RWPE2 (cell line): ENCODE measurements at places on chromosomes 4 and X.

GRCh38 chr4:86035688-86036087 is 324.2 kb downstream of the MAPK10 start:
- DNase-seq, result no peak

DNA sequence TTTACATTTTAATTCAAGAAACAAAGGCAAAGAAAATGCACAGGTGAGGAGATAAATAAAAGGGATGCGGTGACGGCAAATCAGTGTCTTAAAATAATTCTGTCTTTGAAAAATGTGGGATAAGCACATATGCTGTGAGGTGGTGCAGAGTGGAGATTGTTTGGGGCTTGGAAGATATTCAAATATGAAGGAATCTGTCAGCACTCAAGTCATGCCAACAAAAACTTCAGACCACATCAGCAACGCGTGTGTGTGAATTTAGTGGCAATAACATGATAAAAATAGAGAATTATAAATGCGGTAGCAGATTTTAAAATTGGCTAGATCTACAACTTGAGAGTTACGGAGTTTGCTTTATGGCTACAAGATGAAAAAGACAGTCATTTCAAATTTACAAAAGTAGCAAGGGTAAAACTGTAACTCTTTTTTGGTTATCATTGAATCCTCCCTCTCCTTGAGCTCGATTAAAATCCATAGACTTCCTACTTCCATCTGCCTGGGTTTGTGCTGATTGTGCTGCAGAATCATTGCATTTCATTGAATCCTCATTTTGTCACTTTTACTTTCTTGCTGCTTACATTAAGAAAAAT is 71.5 kb upstream of the VCX2 start:
- DNase-seq, result no peak

DNA sequence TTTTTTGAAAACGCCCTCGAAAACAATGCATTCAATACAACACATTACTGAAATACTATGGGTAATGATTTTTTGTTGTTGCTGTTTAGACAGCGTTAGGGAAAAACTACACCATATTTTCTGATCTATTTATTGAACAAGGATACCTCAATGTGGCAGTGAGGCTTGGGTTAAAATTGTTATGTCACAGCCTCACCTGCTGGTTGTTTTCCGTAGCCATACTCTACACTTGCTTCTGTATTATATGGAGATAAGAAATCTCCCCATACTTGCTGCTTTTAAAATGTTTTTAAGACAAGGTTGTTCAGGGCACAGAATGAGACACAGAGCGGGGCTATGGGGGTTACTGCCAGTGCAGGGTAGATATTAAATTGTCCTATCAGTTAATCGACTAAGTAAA is 221.6 kb upstream of the FTHL17 start:
- DNase-seq, result no peak

DNA sequence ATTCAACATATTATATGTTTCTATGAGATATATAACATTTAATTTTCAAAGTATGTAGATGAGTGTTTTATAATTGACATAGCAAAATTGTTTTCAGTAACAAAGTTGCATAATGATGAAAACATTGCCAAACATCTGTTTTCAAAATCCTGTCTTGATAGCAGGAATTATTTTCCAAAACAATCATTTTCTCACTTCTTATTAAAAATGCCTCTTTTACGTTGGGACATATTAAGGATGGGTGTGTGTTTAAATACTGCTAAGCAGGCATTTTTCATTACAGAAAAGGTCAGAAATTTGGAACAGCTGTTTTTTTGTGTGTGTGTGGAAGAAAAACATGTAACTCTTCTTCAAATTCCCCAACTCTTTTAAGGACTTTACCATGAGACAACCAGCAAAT is 452.0 kb downstream of the SPRY1 start:
- DNase-seq, result no peak

GRCh38 chr4:108372681-108373080 is 203.9 kb upstream of the LEF1 start:
- DNase-seq, result no peak

GRCh38 chr4:189021831-189022230 is 882.6 kb downstream of the TRIML1 start:
- no peak for DNase-seq

- no peak for DNase-seq
Measured at GRCh38 chrX:9737363-9737762, 28.3 kb downstream of the GPR143 start.

DNA sequence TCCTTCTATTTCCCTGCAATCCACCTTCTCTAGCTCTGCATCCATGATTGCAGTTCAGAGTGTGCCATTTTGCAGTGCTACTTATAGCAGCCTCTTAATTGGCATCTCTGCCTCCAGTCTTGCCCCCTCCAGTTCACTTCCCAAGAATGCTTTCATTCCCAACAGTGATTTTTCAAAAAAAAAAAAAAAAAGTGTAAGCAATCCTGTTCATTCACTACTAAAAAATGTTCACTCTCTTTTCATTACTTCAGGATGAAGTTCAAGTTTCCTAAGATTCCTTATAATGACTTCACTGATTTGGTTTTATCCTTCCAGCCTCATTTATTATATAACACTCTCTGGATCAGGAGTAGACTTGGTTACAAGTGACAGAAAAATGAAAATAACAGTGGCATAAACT is 124.7 kb upstream of the LNX1 start:
- DNase-seq, result no peak

- DNase-seq, result no peak
Measured at GRCh38 chrX:142663330-142664095, 362.2 kb upstream of the SPANXN4 start.

DNA sequence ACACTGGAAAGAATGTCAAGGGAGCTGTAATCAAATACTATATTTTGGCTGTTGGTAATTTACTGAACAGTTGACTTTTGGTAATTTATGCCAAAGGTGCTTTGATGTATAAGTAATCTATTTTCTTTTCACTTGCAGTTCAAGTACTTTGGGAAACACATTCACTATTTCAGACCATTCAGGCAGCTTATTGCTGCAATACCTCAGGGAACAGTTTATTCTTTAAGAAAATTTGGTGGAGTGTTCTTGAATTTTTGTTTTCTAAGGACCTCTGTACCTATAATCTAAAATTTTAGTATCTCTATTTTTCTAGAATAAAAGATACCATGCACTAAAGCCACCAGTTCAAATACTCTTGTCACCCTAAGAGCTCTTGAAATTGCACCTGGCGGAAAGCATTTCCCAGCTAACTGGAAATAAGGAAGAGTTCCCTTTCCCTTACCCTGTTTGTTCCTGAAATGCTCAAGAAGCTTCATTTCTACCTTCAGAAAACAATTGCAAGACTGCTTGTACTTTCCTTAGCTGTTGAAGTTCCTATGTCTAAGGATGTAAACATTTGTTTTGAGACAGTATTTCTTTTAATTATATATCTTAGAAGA is 633.5 kb upstream of the FAT1 start:
- no peak for DNase-seq

- DNase-seq, result no peak
Measured at GRCh38 chr4:58825278-58825677, 1715.1 kb upstream of the IGFBP7 start.

- DNase-seq, result no peak
Measured at GRCh38 chr4:69116645-69117321, 20.5 kb downstream of the UGT2B7 start.

DNA sequence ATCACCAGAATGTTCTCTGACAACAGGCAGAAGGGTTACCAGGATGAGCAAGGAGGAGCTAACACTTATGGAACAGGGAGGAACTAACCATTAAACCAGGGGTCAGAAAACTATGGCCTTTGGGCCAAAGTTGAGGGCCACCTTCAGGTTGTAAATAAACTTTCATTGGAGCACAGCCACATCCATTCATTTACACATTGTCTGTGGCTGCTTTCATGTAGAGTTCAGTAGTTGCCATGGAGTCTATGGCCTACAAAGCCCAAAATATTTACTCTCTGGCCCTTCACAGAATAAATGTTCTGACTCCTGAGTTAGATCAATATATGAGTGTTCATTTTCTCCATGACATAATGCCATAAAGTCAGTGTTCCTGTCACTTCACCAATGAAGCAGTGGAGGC is 13.2 kb upstream of the HCCS start:
- DNase-seq, result no peak

DNA sequence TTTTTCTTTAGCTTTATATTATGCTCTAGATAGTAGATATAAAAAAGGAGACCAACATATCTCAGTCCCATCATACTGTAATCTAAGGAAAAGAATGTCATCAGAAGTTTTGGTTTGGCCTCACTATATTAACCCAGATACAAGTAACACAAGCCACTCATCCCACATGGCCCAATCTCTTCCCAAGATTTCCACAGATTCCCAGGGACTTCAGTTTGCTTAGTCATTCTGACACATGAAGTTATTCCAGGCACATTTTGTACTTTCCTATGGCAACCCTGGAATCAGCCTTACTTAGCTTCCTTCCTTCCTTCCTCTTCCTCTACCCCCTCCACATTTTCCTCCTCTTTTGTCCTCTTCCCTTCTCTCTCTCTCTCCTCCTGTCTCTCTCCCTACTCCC is 21.7 kb upstream of the DCLK2 start:
- DNase-seq, result no peak

DNA sequence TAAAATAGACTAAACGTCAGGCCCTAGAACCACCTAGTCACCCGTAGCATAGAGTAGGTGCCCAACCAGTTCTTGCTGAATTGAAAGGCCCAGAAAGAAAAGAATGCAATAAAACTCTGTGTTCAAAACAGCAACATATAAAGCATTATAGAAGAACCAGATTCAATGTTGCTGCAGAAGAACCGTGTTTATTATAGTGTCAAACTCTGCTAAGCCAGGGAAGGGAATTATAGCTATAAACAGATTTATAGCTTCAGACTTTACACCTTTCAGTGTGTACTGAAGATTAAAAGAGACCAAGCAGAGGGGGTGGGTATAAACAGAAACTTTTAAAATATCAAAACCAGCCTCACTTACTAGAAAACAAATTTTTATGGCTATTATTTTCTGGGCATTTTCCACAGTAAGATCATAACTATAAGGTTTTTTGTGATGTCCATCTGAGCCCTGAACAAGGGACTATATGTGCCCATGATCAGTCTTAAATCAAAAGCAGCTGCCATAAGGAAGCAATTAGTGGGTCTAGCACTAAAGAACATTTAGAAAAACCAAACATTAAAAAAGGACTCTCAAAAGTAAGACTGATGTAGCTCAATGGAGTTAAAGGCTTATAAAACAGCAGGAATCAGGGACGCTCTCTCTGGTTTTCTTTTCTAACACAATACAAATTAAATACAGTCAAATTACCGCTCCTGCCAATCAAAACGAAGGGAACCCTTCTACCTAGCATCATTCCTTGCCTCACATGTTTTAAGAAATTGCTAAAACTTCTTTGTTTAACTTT is 219.7 kb upstream of the ETNPPL start:
- DNase-seq, result no peak

DNA sequence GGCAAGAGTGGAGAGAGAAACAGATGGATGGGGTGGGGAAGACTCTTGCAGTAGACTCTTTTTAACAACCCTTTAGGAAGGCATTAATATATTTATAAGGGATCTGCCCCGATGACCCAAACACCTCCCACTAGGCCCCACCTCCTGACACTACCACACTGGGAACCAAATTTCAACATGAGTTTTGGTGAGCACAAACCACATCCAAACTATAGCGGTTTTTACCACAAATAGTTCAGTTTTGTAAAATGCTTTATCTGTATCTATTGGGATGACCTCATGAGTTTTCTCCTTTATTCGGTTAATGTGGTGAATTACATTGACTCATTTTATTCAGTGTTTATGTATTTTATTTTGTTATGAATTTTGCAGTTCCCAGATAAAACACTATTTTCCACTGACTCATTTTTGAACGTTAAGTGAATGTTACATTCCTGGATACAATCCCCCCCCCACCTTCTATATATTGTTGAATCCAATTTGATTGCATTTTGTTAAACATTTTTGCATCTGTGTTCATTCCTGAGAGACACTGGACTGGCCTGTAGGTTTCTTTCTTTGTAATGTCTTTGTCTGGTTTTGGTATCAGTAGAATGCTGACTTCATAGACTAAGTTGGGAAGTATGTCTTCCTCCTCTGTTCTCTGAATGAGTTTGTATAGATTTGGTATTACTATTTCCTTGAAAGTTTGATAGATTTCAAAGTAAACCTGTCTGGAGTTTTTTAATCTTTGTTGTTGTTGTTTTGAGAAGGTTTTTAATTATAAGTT is 13.9 kb upstream of the CPLX1 start:
- DNase-seq, result peak; percentile 2

- DNase-seq, result no peak
Measured at GRCh38 chr4:175048906-175049305, 130.7 kb downstream of the ADAM29 start.

DNA sequence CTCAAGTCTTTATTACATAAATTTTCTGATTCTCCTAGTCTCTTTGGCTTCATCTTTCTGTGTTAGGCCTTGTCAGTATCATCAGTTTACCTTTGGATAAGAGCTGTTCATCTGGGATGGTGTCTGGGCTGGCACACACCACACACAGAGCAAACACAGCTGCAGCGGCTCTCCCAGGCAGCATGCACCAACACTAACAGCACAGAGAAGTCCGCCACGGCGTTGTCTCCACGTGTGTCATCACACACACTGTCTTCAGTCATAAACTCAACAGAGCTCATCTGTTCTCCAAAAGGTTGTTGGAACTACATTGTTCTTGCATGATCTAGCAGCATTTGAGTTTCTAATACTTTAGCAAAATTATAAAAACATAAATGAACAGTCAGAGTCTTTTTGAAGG is 851.9 kb upstream of the FRG1 start:
- no peak for DNase-seq

GRCh38 chrX:20221902-20222301 is 44.8 kb downstream of the RPS6KA3 start:
- DNase-seq, result no peak

DNA sequence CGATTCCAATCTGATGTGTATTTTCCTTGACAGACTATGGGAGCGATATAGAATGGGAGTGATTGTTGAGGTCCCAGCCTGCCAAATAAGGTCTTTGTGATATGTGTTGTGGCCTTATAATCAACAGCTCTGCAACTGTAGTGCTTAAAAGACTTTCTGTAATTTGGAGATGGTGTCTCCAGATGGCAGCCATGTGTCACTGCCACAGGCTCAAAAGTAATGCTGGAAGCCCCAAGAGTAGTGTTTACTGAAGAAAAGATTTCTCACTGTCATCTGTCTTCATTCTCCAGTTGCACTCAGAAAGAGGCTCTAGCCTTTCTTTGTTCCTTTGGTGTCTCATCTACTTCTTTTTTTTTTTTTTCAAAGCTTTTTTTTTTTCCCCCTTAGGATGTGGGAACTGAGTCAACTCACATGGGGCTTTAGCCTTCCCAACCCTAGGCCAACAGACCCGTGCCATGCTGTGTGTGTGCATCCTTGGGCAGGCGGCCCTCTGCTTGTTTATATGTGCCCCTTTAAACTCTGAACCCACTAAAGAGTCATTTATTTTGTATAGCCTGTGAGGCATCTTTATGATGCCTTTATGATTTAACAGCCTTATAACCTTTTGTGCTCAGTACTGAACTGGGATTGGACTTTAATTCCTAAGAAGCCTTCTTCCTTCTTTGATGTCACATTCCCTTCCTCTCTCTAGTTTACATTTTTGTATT is 15.6 kb downstream of the SRPX2 start:
- DNase-seq, result no peak
